RWPE1 (cell line): ENCODE measurements at places on chromosomes 13 and 19.

GRCh38 chr13:73138638-73139491, 80.1 kb downstream of the KLF5 start:
- DNase-seq: peak; percentile 8

DNA sequence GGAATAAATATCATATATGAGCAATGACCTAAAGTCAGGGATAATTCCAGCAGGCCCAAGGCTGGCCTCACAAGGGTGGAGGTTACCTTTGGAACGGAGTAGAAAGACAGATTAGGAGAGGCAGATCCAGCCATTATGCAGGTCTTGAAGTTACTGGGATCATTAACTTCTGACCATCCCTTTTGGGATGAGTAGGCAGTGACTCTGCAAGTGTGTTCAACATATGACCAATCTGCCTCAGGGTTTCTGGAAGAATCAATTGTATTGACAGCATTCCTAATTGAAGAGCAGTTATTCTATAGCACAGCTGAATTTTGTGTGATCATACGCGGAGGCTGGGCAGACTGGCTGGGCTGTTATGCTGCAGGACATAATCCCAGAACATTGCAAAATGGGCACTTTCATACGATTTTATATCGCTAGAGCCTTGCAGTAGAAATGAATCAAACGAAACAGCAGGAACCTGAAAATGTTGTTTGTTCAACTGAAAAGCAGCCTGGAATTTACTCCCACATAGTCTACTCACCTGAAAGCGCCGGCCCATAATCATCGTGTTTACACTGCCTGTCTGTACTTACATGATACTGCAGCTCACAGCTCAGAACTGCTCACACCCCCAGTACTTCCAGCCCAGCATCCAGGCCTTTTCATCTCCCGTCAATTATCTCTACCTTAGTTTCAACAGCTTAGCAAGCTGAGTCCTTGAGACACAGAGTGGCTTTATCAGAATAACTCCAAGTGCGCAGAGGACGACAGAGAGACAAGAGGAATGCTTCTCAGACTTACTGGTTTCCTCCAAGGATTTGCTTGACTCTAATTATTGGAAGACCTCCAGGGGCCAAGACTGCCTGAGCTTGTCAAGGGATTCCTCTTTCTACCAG, 556.1 kb downstream of the EFNB2 start:
- DNase-seq: peak; percentile 55

DNA sequence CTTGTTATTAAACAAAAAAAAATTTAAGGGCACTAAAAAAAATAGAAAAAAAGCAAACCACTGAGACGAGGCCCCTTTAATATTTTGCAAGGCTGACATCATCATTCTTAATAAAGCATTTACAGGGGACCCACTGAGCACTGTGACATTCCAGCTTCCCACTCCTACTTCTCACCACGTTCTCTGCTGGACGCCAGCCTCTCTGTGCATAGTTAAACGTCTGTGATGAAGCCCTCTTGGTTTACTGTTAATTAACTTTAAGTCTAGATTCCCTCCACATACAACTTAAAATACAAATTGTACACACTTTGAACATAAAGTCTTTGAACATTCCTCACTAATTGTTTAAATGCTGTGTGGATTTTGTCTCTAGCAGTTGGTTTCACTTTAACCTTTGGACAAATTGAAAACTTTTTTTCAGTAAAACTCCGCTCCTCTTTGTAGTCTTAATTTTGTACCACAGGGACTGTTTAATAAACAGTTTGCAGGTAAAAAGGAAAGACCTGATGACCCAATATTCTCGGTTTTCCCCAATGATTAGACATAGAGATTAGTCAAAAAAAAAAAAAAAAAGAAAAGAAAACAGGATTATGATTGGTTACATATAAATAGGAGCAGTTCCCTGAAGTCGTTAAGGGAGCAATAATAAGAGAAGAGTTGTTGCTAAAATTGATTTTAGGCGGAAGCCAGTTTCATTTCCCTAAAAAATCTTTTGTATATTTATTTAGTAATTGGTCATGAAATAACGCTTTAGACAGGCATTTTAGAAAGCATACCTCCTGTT, 219.8 kb downstream of the MZT1 start:
- no peak for DNase-seq

DNA sequence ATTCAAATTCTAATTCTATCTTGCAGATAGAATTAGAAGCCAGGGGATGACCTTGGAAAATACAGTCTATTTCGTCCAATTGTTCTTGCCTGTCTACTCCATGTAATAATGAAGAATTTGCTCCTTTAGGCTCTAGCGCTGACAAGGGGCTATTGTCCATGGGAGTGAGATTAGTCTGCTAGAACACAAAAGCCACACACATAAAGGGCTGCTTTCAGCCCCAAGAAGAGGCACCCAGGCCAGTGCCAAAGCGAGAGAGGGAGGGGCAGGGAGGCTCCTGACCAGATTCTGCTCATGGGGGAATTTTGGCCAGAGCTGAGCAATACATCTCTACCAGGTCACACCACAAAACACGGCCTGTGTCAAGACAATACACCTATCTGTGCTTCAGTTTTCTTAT, 1306.9 kb downstream of the UQCRFS1 start:
- no peak for DNase-seq

DNA sequence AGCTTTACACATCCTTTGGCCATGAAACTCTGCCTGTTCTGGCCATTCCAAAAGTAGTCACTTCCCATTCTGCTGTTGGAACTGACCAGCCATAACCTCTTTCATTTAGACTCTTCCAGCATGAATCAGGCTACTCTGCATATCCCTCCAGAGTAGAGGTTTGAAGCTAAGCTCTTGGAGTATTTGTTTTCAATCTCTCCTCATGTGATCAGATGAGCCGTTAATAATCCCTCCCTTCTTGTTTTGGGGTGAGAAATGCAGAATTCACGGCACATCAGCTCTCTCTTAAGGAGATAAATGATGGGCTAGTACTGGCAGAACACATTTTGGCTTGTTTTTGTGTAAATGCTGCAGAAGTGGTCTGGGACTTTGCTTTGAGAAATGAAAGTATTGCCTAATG, 519.9 kb downstream of the PCDH17 start:
- no peak for DNase-seq

DNA sequence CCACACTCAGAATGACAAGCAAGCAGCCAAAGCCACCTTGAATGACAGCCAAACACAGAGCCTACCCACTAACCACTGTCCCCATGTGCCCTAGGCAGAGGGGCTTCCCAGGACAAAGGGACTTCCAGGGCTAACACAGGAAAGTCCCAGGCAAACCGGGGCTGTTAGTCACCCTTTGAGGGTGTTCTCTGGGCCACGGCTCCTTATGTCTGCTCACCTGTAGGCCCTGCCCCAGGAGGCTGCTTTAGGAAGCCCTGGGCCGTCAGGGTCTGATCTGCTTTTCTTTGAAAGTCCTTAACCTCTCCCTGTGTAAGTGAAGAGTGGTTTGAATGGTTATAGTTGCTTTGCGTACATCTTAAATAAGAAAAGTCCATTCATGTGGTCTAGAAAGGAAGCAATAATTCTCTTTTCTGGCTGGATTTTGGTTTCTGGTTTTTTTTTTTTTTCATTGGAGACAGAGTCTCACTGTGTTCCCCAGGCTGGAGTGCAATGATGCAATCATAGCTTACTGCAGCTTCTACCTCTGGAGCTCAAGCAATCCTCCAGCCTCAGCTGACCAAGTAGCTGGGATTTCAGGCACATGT, 161.4 kb downstream of the EFNB2 start:
- no peak for DNase-seq

- no peak for DNase-seq
Measured at GRCh38 chr19:20359933-20360720, 193.1 kb downstream of the ZNF486 start.

DNA sequence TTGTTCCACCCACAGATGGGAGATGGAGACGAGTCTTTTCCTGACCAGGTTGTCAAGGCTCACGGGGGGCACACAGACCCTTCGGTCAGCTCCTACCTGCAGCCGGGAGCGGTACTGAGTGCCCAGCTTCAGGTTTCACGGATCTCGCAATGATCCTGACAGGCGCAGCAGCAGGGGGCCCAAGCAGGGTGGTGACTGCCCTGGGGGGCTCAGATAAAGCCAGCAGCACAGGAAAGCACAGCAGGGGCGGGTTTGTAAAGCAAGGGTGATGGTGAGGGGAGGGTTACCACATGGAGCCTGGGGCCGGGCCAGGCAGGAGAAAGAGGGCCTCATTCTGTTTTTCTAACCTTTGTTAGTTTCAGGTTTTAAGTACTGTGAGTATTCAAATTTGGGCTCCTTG, 41.7 kb upstream of the ATP11A start:
- no peak for DNase-seq

- DNase-seq: no peak
Measured at GRCh38 chr13:49412749-49413148, 31.1 kb downstream of the CAB39L start.

DNA sequence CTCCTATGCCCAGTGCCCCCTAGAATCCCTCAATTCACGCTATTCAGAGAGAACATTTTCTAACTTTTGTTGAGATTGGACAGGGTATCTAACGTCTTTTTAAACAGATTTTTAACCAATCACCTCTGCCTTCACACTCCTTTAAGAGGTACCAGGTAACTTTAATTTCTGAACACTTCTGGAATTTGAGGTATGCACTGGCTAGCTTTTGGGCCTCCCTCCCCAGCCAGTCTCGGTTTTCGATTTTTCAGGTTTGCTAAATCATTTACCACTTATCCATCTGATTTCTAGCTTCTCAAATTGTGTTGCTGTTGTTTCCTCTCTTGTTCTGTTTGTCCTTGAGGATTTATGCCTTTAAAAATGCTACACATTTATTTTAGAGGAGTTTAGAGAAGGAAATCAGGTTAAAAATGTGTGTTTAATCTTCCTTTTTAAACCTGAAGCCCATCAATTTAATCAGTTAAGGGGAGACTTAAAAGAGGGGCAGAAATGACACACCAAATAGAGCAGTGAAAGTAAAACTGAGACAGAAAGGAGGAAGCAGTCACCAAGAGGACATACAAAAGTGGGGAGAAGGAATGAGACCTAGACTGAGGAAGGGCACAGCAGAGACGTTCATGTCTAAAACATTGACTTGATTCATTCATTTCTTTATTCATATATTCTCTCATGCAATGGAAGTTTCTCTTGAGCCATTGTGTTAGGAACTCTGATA, 139.6 kb upstream of the HTR2A start:
- no peak for DNase-seq

DNA sequence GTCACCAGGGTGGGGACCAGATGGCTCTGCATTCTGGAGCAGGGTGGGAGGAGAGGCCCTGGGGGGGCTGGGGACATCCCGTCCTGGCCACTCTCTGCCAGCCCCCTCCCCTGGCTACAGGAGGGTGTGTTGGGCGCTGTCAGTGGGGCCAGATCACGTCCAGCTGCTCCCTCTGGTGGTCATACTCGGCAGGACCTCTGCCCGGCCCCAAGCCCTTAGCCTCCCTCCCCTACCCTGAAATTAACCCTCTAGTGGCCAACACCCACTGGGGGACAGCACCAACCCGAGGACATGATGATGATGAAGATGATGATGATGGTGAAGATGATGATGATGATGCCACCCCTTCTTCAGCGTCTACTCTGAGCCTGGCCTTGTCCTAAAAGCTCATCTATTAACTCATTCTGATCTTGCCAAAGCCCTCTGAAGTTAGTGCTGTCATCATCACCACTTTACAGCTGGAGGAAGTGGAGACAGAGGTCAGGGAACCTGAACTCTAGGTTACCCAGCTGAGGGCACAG, 590 bp upstream of the LGI4 start:
- peak; percentile 77 for DNase-seq

GRCh38 chr19:58229255-58229639, 533 bp downstream of the ZNF544 start:
- peak; percentile 57 for DNase-seq

- DNase-seq: no peak
Measured at GRCh38 chr19:51508059-51508733, 6.6 kb upstream of the SIGLEC12 start.

GRCh38 chr13:101739382-101740178, 287.1 kb downstream of the ITGBL1 start:
- DNase-seq: no peak

DNA sequence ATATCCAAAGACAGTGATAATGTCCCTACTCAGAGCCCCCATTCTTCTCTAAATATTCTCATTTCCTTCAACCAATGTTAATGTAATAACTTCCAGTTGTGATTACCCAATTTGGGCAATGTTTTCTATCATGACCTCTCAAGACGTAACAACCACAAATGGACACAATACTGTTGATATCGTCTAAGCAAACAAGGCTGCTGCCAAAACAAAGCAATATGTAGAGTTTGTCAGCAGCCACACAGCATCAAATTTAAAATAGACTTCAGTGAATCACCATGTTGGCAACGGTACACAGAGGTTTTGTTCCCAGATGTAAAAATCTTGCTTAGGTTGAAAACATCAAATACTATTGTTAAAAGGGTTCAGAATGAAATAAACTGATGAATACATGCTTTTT, 205.1 kb downstream of the DACH1 start:
- DNase-seq: no peak

GRCh38 chr19:4844348-4845179, 13.1 kb upstream of the TICAM1 start:
- no peak for DNase-seq

GRCh38 chr13:33169273-33169980, 116.1 kb downstream of the STARD13 start:
- peak; percentile 75 for DNase-seq

DNA sequence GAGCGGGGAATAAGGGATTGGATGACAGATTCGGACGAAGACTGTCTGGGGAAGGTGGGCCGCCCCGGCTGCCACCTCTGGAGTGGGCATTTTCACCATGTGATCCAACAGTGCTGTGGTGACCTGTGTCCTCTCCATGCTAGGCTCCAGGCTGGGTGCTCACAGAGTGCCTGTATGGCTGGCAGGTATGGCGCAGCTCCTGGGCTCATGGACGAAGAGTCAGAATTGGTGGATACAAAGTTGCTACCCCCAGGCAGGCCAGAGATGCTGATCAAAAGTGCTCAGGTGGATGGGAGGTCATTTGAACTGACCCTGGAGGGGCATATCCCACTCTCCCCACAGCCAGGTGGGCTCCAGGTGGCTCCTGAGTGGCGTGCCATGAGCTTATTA, 111.3 kb upstream of the UQCRFS1 start:
- no peak for DNase-seq

DNA sequence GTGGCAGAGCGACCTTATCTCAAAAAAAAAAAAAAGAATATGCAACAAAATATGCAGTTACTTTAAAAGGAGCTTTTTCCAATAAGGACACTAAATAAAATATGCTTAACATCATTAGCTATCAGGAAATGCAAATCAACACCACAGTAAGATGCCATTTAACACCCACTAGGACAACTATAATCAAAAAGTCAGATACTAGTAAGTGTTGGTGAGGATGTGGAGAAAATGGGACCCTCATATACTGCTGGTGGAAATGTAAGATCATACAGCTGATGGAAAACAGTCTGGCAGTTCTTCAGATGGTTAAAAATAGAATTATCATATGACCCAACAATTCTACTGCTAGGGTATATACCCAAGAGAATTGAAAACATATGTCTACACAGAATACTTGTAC, 24.5 kb upstream of the AKT2 start:
- DNase-seq: no peak

GRCh38 chr13:99331881-99332293, 24.7 kb upstream of the GPR183 start:
- DNase-seq: no peak

DNA sequence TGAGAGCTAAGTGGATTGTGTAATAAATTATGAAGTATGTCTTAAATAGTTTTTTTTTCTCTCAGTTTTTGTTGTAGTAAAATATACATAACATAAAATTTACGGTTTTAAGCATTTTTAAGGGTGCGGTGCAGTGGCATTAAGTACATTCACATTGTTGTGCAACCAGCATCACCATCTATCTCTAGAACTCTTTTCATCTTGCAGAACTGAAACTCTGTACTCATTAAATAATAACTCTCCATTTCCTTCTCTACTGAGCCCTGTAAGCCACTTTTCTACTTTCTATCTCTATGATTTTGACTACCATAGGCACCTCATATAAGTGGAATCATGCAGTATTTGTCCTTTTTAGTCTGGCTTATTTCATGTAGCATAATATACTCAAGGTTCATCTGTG, 87.1 kb downstream of the GJA3 start:
- DNase-seq: no peak
